ENCODE measurements at places on chromosomes 3 and 15.

DNA sequence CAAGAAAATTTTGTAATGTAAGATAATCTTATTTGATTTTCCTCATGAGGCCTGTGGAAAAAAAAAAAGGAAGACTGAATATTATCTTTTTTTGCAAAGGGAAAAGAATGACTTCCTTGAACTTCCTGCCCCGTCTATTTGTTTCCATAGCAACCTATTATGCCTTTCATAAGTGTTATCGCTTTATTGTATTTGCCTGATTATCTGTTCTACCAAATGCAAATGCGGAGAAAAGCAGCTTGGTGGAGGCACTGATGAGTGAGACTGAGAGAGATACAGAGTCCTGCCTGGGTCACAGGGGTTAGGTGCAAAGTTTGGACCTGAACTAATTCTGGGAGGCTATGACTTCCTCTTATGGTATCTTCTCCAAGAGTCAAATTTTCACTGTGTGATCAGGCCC is 334.0 kb upstream of the KCNMB2 start:
- no peak for DNase-seq

DNA sequence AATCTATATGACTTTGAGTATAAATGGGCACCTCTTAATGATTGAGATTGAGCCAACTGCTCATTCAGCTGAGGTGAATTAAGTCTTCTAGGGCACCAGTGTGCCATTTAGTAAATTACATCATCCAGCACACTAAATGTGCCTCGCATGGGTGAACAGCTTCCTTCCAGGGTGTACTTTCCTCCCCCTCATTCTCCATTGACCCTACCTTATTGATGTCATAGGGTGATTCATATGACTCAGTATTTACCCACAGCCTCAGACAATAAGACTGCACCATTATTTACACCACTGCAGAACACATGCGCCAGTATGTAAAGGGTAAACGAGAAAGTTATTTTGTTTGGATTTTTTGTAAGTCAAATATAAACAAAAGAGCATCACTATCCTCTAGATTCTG is 185.2 kb upstream of the ARL6 start:
- DNase-seq, result no peak

- no peak for DNase-seq
These were observed 57.8 kb downstream of the BLM start for GRCh38 chr15:90774731-90775514.

DNA sequence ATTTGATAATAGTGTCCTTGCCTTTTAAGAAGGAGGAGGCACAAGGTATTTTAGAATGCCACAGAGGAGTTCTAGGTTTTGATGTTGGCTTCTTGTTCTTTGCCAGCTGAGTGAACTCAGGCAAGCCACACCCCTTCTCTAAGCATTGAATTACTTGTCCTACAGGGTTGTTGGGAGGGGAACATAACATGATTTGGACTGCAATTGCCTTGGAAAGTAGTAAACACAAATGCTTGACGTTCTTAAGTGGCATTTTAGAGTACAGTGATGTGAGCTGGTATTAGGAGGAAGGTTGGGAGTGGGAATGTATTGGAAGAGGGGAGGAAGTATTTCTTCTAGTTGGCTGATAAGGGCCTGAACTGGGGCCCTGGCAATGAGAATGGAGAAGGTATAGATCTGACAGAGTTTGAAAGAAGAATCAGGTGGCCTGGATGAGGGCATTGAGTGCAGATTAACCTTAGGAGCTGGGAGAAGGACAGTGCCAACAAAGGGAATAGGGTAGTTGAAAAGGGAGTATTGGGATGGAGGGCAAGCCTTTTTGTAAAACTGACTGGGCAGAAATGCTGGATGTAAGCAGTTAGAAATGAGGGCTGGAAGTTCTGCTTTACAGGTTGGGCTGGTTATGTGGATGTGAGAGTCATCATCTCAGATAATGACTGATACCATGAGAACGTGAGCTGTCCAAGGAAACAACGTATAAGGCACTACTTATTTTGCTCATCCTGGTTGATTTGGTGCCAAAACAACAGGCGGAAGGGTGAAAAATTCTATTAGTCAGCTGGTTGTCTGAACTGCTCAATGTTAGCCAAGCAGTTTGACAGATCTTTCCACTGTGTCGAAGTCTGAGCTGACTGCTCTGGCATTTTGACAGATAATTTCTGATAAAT is 16.7 kb downstream of the KAT2B start:
- DNase-seq, result no peak

DNA sequence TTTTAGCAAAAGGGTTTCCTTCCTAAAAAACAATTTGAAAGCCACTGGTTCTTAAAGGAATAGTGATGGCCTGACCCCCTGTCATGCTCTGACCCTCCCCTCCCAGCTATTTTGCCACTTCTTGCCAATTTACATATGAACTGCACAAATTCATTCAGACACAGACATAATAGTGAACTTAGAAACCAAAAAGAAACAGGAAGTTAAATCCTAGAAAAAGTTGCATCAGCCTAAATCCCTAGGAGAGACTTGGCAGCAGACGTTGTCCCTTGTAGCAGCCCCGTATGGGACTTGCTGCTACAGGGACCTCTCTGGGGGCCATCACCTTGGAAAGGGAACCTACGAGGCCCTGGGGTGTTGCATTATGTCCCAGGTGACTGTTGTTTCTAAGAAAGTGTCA is 14.3 kb upstream of the PDE8A start:
- DNase-seq, result no peak

- DNase-seq, result no peak
These were observed 15.2 kb downstream of the ITIH3 start for GRCh38 chr3:52809662-52810377.

- no peak for DNase-seq
These were observed 314.5 kb upstream of the COL8A1 start for GRCh38 chr3:99323940-99324339.

DNA sequence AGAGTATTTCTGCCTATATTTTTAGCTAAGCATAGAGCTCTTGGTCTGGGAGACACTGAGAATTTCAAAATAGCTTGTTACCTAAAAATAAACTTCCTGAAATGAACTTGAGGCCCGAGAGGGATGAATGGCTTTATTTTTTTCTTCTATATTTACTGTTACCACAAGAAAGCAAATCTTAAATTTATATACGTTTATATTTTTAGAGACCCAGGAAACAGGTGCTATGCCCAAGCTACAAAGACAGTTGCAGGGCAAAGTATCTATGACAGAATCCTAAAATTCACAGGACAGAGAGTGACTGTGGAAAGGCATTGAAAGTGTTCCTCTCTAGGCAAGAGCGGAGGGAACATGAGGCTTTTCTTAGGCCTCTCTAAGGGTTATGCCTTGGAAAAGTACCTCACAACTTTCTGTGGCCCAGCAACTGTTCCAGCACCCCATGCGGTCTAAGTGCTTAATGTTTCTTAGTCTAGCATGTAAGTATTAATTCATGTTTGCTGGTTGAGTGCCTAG is 36.5 kb downstream of the TGFBR2 start:
- DNase-seq, result no peak

DNA sequence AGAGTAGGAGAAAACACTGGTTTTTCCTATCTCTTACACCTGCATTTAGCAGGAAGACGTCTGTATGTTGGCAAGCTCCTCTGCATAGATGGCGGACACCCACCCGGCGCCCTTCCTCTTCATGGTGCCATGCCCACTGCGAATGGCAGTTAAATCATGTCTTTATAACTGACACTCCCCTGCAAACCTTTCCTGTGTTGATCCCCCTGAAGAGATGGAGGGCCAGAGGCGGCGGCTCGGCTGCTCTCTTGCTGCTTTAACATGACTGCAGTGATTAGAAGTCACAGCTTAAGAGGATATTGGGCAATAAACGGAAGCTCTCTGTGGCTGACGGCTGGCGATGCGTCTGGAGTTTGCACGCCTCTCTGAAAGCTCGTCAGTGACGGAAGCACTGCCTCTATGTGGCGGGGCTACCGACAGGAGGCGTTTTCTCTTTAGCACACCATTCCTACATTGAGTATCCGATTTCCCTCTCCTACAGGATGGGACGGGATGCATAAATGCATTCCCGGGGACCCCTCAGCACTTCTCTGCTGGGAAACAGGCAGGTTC is 25.5 kb upstream of the SNRPA1 start:
- peak; percentile 27 for DNase-seq

DNA sequence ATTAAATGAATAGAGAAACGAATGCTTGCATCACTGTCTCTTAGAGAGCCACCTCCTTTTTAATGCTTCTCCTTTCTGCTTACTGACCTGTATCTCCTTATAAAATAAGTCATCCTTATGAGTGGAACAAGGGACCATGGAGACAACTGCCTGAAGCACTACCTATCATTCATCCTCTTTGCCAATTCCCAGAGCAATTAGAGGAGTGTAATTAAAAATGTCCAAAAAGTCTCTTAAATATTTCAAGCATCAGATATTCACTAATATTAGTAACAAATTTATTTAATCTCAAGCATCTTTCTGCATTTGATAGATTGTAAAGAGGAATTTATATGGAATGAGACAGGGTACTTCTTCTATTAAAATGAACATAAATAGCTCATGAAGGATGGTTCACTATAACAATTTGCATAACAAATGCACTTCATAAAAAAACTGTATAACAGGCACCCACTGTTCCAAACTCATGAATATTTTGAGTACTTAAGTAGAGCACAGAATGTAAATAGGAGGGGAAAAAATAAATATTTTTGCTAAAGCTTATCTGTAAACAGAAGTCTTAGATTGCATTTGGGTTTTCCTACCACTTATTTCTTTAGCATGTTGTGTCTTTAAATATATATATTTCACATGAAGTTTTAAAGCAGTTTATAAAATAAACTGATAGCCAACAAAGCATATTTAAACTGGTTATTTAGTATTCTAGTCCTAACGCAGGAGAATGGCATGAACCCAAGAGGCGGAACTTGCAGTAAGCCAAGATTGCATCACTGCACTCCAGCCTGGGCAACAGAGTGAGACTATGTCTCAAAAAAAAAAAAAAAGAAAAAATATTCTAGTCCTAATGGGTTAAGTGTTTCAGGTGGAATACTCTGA is 269.3 kb downstream of the TBL1XR1 start:
- no peak for DNase-seq

DNA sequence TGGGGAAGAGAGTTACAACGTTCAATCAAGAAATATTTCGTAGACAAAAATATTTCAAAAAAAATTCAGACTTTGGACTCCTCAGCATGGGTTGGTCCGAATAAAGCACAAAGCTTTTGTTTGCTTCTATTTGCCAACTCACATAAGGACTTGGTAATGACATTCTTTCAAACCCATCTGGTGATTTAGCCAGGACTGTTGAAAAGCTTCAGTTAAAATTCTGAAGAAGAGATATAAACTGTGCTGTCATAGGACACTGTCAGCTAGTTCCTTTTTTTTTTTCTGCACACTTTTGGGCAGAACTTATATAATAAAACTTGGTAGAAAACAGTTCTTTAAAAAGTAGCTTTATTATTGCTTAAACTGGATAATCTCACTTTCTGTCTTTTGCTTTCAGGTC is 660.8 kb upstream of the SGO1 start:
- no peak for DNase-seq

DNA sequence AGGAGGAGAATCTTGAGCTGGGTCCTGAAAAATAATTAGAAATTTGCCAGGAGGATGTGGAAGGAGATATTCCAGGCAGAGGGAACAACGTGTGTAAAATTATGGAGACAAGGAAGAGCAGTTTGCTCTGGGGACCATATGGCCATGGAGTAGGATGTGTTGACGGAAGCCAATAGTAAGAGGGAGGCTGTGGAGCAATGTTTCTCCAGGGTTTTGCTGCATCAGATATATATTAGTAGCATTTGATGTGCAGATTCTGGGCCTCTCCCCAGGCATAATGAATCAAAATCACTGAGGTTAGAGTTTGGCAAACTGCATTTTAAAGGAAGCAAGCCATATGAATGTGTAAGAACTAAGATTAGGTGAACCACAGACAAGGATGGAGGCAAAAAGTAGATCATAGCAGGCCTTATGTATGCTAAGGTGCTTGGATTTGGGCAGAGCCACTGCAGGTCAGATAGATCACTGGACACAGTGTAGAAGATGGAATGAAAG is 192.9 kb upstream of the IL12A start:
- DNase-seq, result no peak

GRCh38 chr3:74217467-74217866 is 397.0 kb downstream of the CNTN3 start:
- no peak for DNase-seq

DNA sequence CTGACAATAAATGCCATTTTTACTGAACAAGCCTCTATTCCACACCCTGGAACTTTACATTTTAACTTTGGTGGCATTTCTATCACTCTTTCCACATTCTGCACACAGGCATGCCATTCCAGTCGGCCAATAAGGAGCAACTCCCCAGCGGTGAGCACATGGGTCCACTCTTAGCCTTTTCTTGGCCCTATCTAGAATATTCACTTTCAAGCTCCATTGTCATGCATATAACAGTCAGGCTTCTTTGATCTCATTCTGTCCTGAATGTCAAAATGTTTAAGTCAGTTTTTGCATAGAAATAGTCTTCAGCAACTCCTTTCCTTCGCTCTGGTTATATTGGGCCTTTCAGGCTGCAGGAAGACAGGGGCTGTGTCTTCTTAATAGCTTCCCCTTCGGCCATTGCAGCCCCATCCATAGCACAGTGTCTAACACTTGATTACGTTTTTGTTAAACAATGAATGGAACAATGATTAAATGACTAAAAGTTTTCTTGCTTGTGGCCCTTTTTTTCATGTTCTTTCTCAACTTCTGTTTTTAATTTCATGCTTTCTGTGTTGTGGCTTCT is 427.3 kb downstream of the MFSD1 start:
- DNase-seq, result no peak

DNA sequence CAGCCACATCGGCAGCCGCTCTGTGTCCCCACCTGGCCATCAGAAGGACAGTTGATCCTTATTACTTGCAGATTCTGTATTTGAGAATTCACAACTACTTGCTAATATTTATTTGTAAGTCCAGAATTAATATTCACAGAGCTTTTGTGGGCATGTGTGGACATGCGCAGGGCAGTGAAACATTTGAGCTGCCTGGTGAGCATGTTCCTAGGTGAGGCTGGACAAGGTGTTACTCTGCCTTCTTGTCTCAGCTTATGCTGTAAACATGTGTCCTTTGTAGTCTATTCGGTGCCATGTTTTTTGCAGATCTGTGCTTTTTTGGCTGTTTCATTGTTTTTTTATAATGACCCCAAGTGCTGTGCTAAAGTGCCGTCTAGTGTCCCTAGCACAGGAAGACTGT is 15.6 kb downstream of the FAH start:
- no peak for DNase-seq

DNA sequence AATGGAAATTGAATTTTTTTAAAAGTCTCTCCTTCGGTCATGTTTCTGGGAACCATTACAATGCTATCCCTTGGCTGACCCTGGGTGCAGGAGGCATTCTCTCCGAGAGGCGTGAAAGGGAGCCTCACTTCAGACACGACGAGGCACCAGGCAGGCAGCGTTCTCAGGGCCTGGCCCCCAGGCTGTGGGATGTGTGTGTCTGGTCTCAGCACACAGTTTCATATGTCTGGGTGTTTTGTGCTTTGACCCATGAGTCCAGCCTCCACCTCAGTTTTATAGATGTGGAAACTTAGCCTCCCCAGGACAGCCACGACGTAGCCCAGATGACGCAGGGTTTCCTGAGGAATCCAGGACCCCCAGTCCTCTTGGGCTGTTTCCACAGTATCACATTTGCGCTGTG is 34.0 kb downstream of the FGD5 start:
- no peak for DNase-seq

- no peak for DNase-seq
These were observed 58.7 kb downstream of the ATP10A start for GRCh38 chr15:25804451-25804850.
